ENCODE measurements at places on chromosomes 12 and 14. TPM values are rescaled to one million over a fixed set of nuclear protein-coding genes. Genes with fewer than 3 reads are reported as not detected.

- no peak for DNase-seq
These were observed 16.5 kb downstream of the VDR start for GRCh38 chr12:47888153-47888819.

- no peak for DNase-seq
These were observed 16.1 kb downstream of the CHGA start for GRCh38 chr14:92938890-92939671.

DNA sequence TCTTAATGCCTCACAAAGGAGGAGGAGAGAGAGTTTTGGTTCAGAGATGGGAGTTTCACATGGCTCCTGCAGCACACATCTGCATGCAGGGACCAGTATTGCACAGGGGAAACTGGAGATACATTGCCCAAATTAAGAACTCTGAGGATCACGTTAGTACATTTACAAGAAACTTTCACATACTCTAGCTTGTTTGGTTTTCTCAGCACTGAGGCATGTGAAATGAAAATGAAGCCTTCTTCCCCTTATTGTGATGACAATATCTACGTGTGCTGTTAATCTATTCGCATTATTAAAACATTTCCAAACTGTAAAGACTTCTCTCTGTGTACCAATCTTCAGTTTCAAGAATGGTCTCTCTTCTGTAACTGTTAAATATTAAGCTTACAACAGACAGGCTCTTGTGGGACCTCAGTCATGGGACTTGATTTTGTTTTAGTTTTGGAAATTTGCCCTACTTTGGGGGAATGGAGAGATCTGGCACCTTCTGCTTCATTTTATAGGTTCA is 124.7 kb downstream of the DAAM1 start:
- no peak for DNase-seq

BDKRB2 gene
- under 0.01 TPM for total RNA-seq

AQP6 gene
- total RNA-seq: not detected

Measured in lung microvascular endothelial cell (primary cell).